ENCODE measurements at places on chromosomes 3 and 15.
A peak's percentile ranks its signal among the peaks of the same experiment; 100 is the strongest.

DNA sequence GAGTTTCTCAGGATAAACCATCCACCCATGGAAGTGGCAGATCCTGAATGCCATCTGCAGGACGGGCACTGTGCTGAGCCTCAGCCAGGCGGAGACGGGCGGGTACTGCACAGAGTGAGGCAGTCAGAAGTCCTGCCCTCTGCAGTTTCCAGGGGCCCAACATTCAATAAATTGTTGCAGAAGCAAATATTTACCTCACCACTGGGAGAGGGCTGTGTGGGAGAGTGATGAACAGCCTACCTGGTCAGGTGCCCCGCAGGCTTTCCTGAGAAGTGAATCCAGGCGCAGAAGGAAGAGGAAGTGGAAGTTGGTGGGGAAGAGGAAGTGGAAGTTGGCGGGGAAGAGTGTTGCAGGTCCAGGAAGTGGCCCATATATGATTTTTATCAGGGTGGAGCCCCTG, 100.8 kb downstream of the SLCO3A1 start:
- peak; percentile 35 for DNase-seq

- no peak for DNase-seq
Observed at GRCh38 chr15:73442421-73442820, 543 bp upstream of the REC114 start.

DNA sequence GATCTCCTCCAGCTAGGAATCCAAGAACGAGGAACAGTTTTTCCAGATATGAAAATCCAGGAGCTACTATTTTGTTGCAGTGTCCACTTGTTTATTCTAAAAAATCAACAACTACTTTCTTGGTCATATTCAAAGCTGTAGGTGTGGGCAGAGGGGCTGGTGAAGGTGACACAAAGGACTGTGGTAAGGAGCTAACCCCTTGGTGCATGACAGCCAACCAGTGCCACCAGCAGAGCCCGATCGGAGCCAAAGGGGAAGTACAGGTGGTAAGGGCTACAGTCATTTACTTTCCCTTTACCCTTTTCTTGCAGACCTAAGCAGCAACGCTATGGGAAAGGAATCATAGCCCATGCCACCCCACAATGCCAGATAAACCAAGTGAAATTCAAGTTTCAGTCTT, 30.7 kb downstream of the PLA1A start:
- no peak for DNase-seq

DNA sequence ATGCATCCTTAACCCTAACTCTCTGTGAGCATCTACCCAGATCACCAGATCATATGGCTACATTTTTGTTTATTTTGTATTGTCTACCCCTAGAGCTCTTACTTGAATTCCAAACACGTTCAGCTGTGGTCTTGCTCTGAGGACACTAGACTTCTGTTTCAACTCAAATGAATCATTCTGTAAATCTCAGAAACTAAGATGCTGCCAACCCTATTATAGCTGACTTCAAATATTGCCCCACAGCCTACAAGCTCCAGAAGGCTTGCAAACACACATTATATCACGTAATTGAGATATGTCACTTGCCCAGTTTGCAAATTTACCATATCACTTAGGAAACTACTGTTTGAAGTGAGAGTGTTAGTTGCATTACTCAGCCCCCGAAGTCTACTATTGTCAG, 426.2 kb upstream of the ARL6 start:
- DNase-seq, result no peak

DNA sequence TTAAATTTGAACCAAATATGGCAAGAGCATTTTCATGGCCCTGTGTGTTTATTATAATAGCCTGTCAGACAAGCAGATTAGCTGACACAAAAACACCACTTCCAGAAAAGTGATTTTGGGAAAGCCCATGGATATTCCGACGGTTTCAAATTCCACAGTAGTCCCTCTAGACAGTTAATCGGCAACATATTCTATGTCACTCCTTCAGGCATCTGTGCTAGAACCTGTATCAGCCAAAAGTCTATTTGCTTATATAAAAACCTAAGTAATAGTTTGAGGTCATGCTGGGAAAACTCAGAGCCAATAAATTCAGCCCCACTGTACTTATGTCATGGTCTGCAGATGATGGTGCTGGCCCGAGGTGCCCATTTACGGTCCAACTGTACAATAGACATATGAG, 110.2 kb upstream of the ARHGEF26 start:
- DNase-seq, result no peak

DNA sequence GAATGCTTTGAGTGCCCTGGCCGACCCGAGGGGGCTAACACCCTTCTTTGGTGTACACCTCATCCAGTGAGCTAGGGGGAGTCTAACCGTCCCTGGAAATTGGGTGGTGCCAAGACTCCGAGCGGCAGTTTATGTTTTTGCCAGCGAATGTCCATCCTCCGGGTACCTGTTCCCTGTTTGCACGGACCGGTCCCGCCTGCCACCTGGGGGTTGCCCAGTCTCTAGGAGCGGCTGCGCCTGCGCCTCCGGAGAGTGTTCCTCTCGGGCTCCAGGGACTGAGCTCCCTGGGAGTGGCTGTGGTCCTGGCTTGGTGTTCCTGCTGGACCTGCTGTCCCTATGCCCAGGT, 913 bp upstream of the WNT7A start:
- DNase-seq, result no peak

GRCh38 chr3:137082763-137083162, 125.0 kb downstream of the IL20RB start:
- DNase-seq, result no peak

GRCh38 chr3:126666658-126667528, 12.0 kb upstream of the TXNRD3 start:
- no peak for DNase-seq

- DNase-seq, result no peak
Observed at GRCh38 chr15:90686435-90687218, 30.5 kb upstream of the BLM start.

- no peak for DNase-seq
Observed at GRCh38 chr3:25441234-25441856, 13.3 kb downstream of the RARB start.

GRCh38 chr15:57231559-57231958, 144.7 kb upstream of the CGNL1 start:
- DNase-seq, result no peak

DNA sequence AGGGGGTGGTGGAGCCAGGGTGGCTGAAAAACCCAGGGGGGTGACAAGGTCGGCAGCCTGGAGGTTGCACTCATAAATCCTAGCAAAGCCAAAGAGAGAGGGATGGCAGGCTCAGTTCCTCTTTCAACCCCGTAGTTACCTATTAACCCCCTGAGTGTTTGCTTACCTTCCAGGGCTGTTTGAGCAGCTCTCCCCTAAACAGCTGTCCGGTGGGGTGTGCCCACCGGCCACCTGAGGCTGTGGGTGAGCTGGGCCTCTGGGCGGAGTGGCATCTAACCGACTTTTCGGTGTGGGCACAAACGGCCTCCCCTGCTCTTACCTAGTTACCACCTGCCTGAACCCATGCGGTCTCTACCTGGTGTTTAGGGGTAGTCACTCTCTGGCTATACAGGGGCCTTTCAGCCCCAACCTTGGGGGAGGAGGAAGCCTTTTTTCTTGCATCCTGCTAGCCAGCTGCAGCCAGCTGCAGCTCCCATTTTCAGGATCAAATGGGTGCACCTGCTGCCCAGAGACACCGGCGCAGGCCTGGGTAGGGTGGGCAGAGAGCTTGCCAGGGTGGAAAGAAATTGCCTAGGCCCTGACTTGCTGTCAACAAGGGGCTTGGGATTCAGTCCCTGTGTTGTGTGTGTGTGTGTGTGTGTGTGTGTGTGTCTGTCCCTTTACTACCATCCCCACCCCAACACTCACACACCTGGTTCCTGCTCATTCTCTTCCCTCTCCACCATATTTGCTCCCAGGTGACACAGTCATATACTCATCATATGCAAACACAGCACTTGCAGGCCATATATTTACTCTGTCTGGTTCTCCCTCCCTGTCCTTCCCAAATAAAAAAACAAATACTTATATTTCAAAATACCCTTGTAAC, 3.7 kb downstream of the DLL4 start:
- DNase-seq, result peak; percentile 61

DNA sequence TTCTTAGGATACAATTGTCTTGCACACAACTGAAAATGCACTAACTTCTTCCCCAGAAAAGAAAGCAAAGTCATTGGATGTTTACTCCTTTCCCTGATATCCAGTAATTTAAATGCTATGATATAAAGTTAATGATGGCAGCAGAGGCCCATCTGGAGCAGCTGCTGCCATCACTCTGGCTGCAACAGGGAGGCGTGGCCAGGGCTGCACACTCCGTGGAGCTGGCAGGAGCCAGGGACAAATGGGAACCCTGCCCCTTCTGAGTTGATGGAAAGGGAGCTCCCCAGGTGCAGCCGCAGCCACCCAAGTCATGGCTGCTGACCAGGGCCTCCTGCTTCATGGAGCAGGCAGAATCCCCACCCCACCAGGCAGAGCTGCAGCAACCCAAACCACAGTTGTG, 72.6 kb upstream of the ALDH1A3 start:
- no peak for DNase-seq

DNA sequence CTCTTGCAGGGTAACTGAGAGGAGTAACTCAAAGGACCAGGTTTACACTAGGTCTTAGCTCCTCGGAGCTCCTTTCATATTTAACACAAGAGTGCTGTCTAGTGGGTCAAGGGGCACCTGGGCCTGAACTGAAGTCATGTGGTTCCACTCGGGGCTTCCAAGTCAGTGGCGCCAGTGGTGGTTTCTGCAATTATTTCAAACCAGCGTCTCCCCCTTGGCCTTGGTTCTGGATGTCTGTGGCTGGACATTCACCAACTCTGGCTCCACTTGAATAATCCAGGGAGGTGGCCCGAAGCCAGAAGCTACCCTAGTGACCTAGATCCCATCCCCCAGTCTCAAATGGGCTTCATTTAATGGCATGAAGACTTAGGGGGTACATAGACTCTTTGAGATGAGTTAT, 144.3 kb upstream of the ADAMTS9 start:
- DNase-seq, result no peak

DNA sequence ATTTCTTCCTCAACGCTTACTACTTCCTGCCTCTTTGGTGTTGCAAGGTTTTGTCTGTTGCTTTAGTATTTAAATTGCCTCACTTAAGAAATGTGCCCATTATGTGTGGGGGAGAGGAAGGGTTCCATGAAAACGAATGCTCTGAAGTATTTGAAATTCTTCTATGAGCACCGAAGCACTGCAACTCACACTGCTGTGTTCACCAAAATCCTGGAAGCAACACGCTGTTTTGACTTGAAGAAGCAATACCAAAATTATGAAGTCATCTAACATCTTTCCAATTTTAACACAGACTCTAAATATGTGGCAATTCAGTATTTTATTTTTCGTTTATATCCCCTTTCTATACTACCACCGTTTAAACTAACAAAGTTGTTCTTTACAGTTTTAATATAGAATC, 101.5 kb downstream of the RBMS3 start:
- DNase-seq, result no peak

DNA sequence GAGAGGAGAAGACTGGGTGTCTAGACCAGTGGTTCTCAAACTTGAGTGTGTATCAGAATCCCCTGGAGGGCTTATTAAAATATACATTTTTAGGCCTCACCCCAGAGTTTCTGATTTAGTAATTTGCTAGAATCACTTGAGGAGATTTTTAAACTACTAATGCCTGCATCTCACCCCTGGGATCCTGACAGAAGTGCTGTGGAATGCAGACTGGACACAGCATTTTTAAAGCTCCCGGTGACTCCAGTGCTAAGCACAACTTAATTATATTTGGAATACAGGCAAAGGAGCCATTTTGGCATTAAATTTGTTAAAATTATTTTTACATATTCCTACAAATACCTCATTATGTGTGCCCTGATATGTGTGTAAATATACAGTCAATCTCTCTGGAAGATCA, 26.7 kb upstream of the COL6A6 start:
- no peak for DNase-seq

- no peak for DNase-seq
Observed at GRCh38 chr3:137768361-137769321, 4.5 kb downstream of the SOX14 start.

GRCh38 chr15:81002331-81003096, 1.8 kb downstream of the TLNRD1 start:
- DNase-seq, result peak; percentile 6

DNA sequence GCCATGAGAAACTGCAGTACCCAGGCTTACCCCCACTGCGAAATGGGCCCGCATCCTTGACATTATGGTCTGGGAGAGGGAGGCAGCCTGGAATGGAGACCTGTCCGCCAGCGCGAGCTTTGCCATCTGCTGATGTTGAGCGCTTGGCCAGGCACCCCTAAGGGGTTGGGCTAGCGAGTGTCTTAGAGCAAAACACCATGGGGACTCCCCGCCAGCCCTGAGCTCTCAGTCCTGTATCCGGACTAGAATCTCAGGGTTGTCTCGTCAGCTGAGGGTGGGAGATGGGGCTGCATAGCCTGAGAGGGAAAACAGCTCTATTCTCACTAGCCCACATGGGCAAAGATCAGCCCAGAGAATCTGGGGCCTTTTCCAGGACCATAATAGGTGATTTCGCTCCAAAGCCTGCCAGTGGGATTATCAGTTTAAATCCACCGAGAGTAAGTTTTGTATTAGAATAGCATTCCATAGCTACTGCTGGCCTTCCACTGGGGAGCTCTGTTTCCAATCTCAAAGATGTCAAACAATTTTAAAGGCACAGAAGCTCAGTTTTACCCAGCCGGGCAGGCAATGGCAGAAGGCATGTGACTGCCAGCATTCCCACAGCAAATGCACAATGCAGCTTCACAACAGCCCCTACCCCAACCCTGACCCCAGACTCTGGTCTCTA, 167.5 kb upstream of the TPM1 start:
- DNase-seq, result no peak

DNA sequence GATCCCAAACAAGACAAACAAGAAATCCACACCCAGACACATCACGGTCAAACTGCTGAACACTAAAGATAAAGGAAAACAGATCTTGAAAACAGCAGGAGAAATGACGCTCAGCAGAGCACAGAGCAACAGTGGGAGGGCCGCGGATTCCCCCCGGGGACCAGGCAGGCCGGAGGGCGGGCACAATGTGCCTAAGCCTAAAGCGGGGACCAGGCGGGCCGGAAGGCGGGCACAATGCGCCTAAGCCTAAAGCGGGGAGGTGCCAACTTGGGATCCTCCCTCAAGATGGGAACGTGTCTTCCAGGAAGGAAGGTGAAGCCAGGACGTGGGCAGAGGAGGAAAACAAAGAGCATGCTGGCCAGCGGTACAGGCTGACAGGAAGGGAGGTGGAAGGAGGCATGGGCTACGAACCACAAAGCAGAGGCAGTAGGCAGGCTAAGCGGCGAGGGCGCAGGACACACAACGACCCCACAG, 31.1 kb downstream of the CYFIP1 start:
- no peak for DNase-seq

DNA sequence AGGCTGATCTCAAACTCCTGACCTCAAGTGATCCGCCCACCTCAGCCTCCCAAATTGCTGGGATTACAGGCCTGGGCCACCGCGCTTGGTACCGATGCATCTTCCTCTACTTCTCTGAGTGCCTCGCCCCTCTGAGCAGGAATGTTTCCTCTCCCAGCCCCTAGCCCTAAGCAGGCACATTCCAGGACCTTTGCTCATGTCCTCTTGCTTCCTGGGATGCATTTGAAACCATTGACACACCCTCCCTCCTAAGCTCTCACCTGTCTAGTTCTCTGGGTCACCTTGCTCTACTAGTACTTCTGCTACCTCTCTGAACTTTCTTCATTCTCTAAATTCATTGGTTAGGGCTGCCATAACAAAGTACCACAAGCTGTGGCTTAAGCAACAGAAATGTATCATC, 17.9 kb upstream of the UACA start:
- no peak for DNase-seq
